ENCODE measurements at places on chromosomes 5 and 9.
A peak's percentile ranks its signal among the peaks of the same experiment; 100 is the strongest.

DNA sequence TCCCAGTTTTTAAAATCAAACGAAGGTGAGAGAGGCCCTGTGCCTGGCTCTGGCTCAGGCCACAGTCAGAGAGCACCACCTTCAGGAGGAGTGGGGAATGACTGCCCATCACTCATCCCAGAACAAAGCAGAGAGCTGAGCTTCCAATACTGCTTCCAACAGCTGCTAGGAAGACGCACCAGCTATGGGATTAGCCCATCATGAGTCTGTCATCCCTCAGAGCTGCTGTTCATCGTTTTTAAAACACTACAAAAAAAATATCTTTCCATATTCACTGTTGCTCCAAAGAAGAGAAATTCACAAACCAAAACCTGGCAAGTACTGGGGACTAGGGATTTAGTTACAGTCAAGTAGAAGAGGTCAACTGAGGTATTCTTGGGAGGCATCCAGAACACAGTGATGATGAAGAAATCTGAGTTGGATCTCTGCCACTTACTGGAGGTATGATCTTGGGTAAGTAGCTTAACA is 102.4 kb downstream of the CDK5RAP2 start:
- DNase-seq: peak; percentile 69

- DNase-seq: no peak
These were observed 54.0 kb upstream of the FCN2 start for GRCh38 chr9:134826336-134827285.

- DNase-seq: no peak
These were observed 31.1 kb upstream of the MEIKIN start for GRCh38 chr5:131976414-131977211.

GRCh38 chr9:86549920-86550319 is 195.7 kb upstream of the TUT7 start:
- no peak for DNase-seq

DNA sequence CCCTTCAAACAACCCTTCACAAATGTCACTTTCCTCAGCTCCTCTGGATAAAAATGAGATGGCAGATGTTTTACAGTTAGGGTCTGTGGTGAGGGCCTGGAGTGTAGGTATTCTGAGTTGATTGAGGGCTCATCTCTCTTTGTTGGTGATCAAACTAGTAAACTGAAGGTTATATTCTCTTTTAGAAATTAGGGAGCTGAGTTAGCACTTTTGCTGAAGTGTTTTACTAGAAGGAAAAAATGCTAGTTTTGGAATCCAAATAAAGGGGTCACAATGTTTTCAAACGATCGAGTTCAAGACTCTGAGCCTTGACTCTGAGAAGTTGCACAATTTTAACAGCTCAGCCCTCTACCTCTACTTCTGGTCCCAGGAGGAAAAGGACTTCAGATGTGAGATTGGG is 23.4 kb downstream of the RHOBTB3 start:
- no peak for DNase-seq

- DNase-seq: no peak
These were observed 570 bp downstream of the CREBRF start for GRCh38 chr5:173056783-173057061.

GRCh38 chr5:9829621-9830020 is 199.5 kb upstream of the TAS2R1 start:
- DNase-seq: no peak

DNA sequence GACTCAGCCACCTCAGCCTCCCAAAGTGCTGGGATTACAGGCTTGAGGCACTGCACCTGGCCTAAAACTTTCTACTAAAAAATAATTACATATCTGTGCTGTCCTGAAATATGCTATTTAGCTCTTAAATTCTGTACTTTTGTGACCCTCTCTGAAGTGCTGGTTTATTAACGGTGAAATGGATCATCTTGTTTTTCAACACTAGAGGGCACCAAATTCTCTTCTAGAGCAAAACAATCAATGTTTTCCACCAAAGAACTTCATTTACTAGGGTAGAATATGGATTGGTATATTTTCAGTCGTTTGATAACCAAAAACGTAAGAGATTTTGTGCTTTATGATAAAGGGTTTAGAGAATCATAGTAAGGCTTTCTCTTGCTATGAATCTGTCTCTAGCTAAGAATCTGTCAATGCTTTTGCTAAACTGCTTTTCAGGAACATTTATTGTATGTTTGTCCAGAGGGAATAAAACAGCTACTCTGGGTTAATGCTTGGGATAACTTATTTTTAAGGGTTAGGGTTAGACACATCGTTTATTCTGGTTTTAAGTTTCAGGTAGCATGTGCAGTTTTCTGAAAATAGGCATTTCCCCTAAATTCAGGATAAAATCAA is 63.6 kb downstream of the RNF180 start:
- peak; percentile 49 for DNase-seq

Data from endothelial cell of umbilical vein (primary cell).